Lung (tissue), 17 donors: ENCODE measurements at places on chromosomes 13 and 19. TPM values are rescaled to one million over a fixed set of nuclear protein-coding genes. Genes with fewer than 3 reads are reported as not detected.
A peak's percentile ranks its signal among the peaks of the same experiment; 100 is the strongest.

Gene RGS9BP
- 1.6 TPM for total RNA-seq

Gene CPB2
- total RNA-seq = not detected

Gene CLDND2
- total RNA-seq = 0.92 TPM

Gene FXYD7
- not detected for total RNA-seq

Gene SOX1
- total RNA-seq = 0.09 TPM

Gene TMEM272
- 0.09 TPM for total RNA-seq

Gene NLRP11
- total RNA-seq = not detected

DNA sequence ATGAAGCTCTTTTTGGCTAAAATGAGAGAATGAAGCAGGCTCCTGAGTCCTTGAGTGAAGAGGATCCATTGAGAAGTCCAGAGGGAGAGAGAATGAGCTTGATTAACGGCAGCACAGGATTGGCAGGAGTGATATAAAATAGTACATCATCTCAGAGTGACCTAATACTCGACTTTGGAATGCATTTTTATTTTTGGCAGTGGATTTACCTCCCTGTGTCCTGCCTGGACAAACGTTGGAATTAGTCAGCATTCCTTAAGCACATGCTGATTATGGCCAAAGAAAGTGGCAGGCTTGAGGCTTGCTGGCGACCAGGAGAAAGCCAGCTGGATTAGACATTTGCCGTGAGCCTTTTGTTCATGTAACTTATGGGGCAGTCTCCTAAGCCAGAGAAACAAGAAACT lies 22.9 kb downstream of the LRCH1 start:
- peak; percentile 67 for DNase-seq

DNA sequence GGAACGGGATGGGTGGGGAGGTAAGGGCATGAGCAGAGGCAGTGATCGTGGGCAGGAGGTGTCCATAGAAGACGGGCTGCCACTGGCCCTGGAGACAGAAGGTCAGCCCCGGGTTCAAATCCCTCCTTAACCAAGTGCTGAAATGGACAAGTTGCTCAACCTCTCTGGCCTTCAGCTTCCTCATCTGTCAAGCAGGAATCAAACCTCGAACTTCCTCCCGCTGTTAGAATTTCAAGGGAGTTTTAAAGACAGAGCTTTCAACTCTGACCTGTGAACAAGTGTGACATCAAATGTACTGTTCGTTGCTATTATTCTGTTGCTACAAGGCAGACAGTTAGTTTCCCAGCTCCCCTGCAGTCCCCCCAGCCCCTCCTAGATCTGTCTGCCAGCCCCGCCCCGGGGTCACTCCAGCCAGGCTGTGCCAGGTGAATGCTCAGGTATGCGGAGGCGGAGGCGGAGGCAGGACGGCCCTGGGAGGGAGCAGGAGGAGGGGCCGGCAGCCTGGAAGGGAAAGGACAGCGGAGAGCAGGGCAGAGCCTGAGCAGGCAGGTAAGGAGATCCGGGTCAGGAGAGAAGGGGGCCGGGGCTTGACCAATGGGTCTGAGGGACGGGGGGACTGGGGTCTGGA lies at the start of gene EPS8L1:
Gene EPS8L1, plus strand, starts transcription at position 499 of the 628 bp plus-strand sequence. CDS start 576 bp downstream, outside the sequence.
- DNase-seq = peak; percentile 67

DNA sequence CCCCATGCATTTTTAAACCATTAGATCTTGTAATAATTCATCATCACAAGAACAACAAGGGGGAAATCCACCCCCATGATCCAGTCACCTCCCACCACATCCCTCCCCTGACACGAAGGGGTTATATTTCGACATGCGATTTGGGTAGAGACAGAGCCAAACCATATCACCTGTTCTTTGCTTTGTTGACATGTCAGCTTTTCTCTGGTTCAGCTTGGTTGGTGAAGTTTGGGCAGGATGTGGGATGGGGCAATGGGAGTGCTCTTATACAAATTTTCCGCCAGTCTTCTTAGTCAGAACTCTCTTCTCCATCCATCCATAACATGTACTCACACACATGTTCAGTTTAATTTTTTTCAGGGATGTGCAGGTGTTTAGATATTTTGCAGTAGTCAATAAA lies 12.9 kb downstream of the TPP2 start:
- DNase-seq = no peak

DNA sequence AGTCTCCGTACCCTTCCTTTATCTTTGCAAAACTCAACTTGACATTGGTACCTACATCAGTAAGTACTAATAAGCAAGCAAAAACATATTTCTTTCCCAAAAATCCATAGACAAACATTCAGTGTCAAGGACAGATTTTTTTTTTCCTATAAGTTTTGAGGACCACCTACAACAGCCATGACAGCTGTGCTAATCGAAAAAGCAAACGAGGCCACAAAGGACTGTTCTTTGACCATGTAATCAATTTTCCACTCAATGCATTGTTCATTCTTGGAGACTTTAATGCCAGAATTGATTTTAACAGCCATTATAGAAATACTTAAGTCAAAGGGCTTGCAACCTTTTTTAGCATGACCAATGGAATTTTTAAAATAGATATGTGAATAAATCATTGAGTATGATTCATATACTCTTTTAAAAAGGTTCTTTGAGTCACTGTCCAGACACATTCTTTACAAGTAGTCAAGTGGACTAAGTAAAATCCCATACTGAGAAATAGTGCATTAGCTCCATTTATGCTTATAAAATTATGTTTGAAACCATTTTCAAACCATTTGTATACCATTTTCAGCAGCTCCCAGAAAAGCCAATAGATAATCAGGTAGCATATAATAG lies 323.9 kb downstream of the MZT1 start:
- DNase-seq = no peak

DNA sequence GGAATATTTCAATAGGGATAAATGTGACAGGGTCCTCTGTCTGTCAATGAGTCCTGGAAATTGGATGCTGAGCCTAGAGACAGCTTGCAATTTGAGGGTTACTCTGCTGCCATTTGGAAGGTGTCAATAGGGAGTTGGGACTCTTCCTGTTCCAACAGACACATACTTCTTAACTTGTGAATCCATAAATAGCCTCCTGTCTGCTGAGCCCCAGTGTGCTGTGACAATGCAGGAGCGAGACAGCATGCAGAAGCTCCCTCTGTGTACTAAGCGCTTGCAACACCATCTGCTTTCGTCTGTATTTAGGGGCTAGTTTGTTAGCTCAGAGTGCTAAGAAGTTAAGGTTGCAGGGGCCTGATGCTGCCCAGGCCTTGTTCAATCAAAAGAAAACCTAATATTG lies 58.5 kb upstream of the GPR12 start:
- peak; percentile 3 for DNase-seq

DNA sequence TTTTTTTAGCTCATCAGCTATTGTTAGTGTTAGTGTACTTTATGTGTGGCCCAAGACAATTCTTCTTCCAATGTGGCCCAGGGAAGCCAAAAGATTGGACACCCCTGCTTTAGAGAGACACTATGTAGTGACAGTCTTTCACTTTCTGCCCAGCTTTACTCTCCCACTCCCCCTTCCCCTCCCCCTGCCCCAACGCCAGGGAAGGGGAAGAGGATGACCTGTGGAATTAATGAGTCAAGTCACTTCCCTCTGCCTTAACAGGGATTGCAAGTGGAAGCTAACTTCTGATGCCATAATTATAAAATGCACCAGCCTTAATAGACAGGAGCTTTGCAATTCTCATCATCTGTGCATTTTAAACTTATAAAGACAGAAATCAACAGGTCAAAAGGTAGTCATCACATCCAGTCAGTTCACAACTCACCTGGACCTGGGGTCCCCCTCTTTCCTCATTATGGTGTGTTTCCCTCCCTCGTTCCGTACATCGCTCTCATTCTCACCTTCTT lies 1.6 kb downstream of the ZNF415 start:
- peak; percentile 18 for DNase-seq

DNA sequence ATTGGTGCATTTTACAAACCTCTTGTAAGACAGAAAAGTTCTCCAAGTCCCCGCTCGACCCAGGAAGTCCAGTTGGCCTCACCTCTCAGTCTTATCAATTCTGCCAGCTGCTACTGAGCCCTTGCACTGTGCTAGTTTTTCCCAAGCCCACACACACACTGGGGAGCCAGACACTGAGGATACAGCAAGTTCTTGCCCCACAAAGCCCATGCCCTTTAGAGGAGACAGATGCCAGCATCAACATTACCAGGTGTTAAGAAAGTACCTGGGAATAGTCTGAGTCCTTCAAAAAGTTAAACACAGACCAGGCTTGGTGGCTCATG lies 175.0 kb downstream of the PTPRS start:
- no peak for DNase-seq

DNA sequence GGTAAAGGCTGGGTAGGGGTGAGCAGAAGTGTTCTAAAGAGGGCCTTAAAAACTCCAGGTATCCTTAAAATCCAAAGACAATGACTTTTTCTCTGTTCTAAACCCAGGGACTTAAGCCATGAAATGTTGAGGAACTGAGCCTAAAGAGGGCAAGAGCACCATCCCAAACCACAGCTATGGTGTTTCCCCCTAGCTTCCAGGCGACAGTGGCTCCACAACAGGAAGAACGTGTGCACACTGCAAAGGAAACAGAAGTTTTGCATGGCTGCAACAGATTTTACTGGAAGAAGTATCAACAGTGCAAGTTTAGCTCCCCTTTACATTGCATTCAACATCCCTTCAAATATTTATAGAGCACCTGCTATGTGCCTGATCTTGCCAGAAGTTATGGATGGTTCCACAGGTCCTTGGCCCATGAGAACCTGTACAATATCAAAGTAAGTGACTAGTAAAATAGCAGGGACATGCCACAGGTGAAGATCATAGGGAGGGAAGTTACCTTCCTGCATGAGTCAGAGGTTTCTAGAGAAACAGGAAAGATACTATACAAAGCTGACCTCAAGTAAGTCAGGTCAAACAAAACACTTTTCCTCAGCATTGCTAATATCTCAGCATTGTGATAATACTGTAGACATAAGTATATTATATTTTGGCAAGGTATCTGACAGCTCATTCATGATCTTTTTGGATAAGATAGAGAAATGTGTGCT lies 8.4 kb upstream of the KCTD12 start:
- DNase-seq = peak; percentile 24

GRCh38 chr19:2474232-2475017 lies 1.5 kb upstream of the GADD45B start:
- peak; percentile 86 for DNase-seq

GRCh38 chr19:16951529-16951928 lies 62.7 kb downstream of the F2RL3 start:
- DNase-seq = no peak

GRCh38 chr19:57263244-57263741 lies 17.0 kb upstream of the ZNF460 start:
- DNase-seq = no peak

GRCh38 chr19:3503036-3503572 lies 2.6 kb upstream of the DOHH start:
- no peak for DNase-seq

DNA sequence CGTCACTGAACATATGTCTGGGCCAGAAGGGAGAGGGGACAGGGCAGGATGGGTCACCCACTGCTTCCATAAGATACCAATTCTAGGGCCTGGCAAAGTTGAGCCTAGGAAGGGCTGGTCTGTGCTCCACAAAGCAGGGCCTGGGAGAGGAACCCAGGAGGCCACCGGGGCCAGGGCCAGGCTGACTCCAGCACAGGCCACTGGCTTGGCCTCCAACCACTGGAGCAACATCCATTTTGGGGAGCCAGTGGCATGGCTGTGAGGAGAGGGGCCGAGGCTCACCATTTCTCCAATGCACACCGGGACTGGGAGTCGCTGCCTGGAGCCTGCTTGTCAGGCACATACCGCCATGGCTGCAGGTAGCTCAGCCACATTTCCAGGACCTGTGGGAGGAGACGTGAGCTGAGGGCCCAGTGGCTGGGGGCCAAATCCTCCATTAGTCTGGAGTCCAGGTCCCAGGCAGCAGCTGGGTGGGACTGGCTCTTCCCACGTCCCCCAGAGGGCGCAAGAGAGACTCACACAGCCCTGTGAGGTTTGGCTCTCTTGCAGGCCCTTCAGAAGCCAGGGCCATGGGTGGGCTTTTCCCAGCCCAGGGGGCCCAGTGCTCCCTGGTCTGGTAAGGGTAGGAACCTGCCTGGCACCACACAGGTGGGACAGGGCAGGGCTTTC lies 27.7 kb downstream of the TUBA3C start:
- DNase-seq = no peak

- no peak for DNase-seq
These were observed 3.5 kb downstream of the MYO9B start for GRCh38 chr19:17078920-17079709.

GRCh38 chr13:111919849-111920248 lies 147.1 kb upstream of the SOX1 start:
- no peak for DNase-seq

DNA sequence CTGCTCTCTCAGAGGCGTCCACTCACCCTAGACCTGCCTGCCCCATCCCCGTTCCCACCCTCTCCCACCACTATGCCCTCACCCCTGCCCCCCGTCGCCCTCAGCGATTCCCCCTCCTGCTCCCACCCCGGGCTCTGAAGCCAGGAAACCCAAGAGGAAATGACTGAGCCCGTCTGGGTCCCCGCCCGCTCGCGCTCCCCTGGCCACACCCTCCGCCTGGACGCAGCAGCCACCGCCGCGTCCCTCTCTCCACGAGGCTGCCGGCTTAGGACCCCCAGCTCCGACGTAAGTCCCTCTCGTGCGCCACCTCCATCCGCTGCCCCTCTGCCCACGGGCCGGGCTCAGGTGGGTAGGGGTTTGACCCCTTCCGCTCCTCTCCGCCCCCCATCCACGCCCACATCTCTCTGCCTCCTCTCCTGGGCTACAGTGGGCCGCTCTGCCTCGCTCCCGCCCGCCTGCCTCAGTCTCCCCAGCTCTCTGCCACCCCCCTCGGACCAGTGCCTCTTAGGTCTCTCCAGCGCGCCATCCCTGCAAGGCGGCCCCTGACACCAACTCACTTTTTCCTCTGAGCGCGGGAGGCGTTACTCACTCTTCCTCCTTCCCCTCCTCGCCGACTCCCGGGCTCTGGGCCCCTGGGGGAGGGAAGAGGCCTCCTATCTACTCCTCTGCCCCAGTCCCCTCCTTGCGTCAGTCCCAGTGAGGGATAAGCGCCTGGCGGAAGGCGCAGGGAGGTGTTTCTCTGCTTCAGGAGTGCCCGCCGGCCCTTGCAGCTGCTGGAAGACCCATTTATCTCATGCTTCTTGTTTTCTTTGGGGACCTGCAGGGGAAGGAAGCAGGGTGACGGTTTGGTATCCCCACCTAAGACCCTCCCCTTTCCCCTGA lies at the start of gene FXYD5:
Gene FXYD5, plus strand, starts transcription at position 211 of the 882 bp plus-strand sequence. CDS start 816 bp downstream, outside the sequence.
- DNase-seq = peak; percentile 63

DNA sequence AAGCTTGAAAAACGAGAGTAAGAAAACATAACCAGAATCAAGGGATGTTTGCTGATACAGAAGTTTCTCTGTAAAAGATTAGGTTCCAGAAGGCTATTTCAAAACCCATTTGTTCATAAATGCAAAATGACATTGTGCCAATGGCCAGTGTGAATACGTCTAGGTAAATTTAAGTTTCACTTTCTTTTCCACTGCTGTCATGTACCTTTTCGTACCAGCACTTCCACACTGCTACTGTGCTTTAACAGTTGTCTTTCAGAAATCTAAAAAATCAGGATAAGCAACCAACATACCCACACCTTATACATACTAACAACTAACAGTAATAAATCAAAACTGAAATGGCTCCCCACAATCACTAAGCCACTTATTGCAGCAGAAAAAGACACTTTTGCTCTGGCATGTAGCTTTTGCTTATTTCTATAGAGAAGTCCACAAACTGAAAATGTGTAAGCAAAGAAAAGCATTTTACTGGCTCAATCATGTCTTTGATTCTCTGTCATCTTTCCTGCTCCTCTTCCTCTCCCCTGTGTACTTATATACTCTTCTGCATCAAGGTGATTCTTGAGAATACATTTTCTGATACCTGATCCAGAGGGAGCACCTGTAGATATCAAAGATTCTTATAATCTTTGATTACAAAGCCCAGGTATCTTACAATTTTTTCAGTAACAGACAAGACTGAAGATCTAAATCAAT lies 34.3 kb downstream of the ELF1 start:
- DNase-seq = peak; percentile 34

GRCh38 chr19:23099966-23100365 lies 16.9 kb upstream of the ZNF730 start:
- no peak for DNase-seq

- no peak for DNase-seq
These were observed 170.7 kb downstream of the DCT start for GRCh38 chr13:94308832-94309231.
